Gastrocnemius medialis (tissue), 4 donors: ENCODE measurements at places on chromosomes 2 and 18. TPM values are rescaled to one million over a fixed set of nuclear protein-coding genes. Genes with fewer than 3 reads are reported as not detected.

CNGA3 gene
- total RNA-seq = not detected

CDH7 gene
- total RNA-seq = not detected

GFPT1 gene
- 16.9 TPM for total RNA-seq

HNMT gene
- total RNA-seq = 21.5 TPM

THAP4 gene
- total RNA-seq = 71.3 TPM

MARS2 gene
- total RNA-seq = 7.2 TPM

LOXL3 gene
- total RNA-seq = 0.65 TPM

SH3RF3 gene
- total RNA-seq = 3.0 TPM
